Activated T-cell treated with anti-CD3 and anti-CD28 coated beads, Interleukin-2, amount 50 U/mL, for 72 hours (primary cell): ENCODE measurements at places on chromosomes 6 and 20.
A peak's percentile ranks its signal among the peaks of the same experiment; 100 is the strongest.

DNA sequence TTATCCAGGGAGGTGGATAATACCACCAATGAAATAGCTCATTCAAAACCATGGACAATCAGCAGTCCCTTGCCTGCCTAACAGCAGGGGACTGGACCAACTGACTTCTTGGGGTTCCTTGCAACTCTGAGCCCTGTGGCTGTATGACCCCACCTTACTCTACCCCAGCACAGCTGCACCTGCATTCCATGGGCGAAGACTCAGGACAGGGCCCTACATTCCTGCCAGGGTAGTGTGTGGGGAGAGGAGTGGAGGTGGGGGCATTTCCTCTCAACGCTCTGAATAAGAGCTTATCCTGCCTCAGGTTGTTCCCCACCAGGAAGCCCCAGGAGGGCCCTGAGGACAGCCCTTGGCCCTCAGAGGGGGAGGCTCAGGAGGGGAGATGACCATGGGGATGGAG lies 30.8 kb upstream of the HMGA1 start:
- DNase-seq = no peak

DNA sequence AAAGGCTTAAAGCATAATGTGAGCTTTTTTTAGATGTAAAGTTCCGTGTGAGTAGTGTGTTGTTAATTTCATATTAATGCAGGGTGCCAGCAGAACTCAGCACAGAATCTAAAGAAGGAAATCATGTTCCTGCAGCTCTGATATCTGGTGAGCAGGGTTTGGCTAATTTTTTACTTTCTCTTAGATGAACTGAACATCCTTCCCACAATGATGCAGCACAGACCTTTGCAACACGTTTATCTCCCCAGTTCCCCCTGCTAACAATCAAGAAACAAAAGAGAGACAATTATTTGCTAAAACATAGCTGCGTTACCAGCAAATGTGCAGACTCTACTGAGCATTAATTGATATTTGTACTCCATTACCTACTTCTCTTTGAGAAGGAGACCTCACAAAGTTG lies 39.1 kb upstream of the ATXN1 start:
- DNase-seq = no peak

GRCh38 chr6:80003826-80004172 lies 650 bp upstream of the TTK start:
- peak; percentile 33 for DNase-seq

DNA sequence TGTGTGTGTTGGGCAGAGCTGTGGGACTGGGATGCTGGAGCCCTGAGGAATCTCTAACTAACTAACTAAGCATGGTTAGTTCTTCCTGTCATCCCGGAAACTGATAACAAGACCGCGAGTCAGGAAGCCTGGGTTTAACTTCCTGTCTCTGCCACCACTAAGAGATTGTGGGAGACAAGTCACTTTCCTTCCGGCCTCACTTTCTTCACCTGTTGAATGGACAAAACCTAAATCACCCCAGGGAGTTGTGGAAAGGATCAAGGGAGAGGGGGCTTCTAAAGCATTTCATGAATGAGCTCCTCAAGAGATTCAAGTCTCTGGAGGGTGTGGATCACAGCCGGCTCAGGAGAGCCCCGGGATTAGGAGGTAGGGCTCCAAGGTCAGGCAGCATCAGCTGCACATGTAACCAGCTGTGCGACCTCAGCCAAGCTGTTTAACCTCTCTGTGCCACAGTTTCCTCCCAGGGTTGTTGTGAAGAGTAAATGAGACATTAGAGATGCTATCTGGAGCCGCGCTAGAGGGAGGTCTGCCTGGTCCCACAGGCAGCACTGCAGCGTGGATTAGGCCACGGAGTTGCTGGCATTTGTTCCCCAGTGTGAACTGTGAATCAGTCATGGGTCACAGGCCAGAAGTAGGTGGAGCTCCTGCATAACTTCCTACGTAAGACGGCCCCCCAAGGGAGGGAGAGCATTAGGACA lies 105.1 kb downstream of the TOX2 start:
- peak; percentile 33 for DNase-seq

DNA sequence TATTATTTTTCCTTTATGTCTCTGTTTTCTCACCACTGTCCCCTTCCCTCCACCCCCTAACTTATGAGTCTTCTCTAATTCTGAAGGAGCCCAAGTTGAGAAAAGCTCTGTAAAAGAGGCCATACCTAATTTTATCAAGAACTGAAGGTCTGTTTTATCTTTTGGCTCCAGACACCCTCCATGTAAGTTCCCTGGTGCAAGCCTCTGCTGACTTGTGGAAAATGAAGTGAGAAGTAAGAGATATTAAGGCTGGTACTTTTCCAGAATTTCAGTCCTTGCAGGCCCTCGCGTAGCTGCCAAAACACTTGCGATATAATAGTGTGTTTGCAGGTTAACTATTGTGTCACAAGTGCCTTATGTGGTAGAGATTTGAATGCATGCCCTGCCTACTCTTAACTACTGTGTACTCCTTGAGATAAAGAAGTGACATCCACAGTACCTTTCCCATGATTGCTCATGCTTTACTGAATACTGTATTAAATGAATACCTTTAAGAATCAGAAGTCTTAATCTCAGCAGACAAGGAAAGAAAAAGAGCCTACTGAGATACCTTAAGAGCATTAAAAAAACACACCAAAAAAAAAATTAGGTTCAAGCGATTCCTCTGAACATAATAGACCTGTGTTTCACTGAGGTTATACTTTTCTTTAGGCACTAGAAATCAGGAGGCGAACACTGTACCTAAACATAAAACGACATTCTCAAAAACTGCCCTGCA lies 143.6 kb upstream of the ZNF184 start:
- no peak for DNase-seq

- no peak for DNase-seq
These were observed 110.5 kb downstream of the FOXO3 start for GRCh38 chr6:108671175-108671574.

- DNase-seq = no peak
These were observed 670.3 kb downstream of the UTRN start for GRCh38 chr6:144955392-144955791.

DNA sequence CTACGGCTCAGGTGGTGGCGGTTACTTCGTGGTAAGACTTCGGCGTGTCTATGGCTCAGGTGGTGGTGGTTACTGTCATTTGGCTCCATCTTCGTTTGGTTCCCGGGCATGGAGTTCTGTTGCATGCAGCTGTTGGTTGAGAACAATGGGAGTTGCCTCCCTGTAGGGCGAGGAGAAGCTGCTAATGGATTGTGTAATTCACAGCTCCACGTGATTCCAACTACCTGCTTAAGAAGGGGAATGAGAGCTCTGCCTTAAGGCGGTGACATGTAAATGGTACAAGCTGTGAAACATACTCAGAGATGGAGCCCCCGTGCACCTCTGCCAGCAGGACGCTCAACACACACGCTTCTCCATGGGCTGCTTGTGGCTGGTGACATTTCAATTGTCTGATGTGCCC lies 12.4 kb upstream of the DACT2 start:
- DNase-seq = no peak

- DNase-seq = no peak
These were observed 9.1 kb downstream of the MAPK13 start for GRCh38 chr6:36139431-36139830.

- DNase-seq = peak; percentile 73
These were observed at the start of gene NECAB3 for GRCh38 chr20:33674294-33675135. TSS of gene NECAB3 (minus strand) at chr20:33674428. CDS start at chr20:33674352, 76 bp downstream.

- no peak for DNase-seq
These were observed 514 bp downstream of the DEFB129 start for GRCh38 chr20:227439-228105.

GRCh38 chr6:90393232-90393884 lies 96.7 kb upstream of the BACH2 start:
- DNase-seq = peak; percentile 74

- no peak for DNase-seq
These were observed 97.3 kb downstream of the CDKAL1 start for GRCh38 chr6:20631549-20631924.
